GM12891 (cell line): ENCODE measurements at places on chromosomes 3 and 15.

DNA sequence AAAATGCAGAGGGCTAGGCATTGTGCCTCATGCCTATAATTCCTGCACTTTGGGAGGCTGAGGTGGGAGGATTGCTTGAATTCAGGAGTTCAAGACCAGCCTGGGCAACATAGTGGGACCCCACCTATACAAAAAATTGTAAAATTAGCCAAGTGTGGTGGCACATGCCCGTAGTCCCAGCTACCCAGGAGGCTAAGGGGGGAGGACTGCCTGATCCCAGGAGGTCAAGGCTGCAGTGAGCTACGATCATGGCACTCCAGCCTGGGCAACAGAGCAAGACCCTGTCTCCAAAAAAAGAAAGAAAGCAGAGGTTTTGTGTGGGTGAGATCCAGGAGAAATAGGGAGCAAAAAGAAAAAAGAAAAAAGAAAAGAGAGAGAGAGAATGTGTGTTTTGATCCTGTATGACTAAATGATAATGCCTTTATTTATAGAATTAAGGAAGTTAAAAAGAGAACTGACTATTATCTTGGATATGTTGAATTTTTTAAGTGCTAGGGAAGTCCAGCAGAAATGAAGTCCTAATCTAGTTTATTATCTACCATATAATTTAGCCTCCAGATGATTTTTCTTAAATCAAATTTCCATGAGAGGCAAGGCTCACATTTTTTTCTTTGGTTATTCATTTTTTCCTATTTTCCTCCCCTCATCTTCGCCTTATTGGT lies 4.8 kb downstream of the TTBK2 start:
- DNase-seq: no peak

GRCh38 chr15:77991029-77991406 lies 86.5 kb downstream of the TBC1D2B start:
- DNase-seq: no peak

- DNase-seq: no peak
Measured at GRCh38 chr3:7682822-7683229, 818.8 kb upstream of the LMCD1 start.

DNA sequence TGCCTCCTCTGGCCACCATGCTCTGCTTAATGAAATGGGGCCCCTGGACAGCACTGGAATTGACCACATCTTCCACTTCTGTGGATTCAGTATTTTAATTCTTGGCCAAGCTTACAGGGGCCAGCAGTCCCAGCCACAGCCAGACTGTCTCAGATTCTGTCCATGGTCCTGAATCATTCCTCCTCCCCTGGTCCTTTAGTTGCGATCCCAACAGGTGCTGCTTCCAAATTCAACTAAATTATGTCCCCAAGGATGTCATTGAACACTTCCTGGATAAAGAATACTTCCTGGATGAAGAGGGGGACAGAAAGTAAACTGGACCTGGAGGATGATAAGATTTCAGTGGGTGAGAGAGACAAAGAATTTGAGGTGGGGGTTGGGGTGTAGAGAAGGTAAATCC lies 111.1 kb upstream of the FOXB1 start:
- DNase-seq: no peak

DNA sequence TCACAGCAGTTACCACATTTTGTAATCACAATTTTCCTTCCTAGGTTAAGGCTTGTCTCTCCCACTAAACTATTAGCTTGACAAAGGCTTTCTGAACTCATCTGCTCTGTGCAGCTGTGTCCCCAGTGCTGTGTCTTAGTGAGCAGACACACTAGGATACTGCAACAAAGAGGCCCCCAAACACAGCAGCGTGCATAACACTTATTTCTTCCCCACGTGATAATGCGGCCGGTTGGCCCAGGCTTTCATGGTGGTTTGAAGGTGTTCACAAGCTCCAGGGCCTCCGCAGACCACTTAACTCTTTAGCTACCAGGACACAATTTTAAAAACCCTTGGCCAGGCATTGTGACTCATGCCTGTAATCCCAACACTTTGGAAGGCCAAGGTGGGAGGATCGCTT lies 2.2 kb upstream of the HDAC11 start:
- no peak for DNase-seq

GRCh38 chr3:73493543-73494308 lies 131.0 kb downstream of the PDZRN3 start:
- no peak for DNase-seq
